ENCODE measurements at places on chromosomes 13 and 19.

DNA sequence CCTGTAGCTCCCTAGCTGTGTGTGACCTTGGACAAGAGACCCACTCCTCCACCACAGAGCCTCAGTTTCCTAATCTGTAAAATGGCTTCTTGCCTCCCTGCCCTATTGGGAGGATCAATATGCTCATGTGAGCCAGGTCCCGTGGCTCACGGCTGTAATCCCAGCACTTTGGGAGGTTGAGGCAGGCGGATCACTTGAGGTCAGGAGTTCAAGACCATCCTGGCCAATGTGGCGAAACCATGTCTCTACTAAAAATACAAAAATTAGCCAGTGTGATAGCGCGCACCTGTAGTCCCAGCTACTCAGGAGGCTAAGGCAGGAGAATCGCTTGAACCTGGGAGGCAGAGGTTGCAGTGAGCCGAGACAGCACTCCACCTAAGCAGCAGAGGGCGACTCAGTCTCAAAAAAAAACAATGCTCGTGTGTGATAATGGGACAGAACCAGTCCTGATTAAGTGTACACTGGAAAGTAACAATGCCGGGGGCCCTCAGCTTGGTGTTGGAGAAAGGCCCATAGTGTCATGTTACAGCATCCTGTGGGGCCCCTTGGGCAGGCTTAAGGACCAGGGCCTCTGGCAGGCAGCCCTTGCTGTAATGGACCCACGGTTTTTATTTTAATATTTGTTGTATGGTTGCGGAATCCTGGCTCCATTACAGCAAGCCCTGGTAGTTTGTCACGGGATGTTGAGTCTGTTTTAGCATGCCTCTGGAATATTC lies 6.8 kb downstream of the RPS11 start:
- DNase-seq, result no peak

DNA sequence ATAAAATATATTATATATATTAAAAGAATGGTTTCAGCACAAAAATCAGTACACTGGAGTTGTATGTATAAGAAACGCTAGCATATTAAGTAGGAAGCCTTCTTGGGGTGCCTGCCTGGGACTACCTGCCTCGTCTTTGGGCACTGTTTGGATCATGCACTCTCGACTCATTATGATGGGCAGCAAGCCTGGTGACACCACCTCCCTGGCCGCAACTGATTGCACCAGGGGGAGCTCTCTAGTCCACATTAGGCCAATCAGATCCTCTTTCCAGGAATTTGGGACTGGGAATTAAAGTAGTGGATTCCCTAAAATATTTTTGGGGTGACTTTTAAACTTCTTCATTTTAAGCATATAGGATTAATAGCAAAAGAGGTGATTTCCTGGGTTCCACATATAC lies 56.0 kb upstream of the RGCC start:
- DNase-seq, result no peak

- DNase-seq, result no peak
Observed at GRCh38 chr13:28246891-28247290, 108.5 kb downstream of the PAN3 start.

GRCh38 chr13:29878101-29878500 lies 27.7 kb upstream of the UBL3 start:
- no peak for DNase-seq

- no peak for DNase-seq
Observed at GRCh38 chr13:61144301-61144700, 271.3 kb downstream of the PCDH20 start.

DNA sequence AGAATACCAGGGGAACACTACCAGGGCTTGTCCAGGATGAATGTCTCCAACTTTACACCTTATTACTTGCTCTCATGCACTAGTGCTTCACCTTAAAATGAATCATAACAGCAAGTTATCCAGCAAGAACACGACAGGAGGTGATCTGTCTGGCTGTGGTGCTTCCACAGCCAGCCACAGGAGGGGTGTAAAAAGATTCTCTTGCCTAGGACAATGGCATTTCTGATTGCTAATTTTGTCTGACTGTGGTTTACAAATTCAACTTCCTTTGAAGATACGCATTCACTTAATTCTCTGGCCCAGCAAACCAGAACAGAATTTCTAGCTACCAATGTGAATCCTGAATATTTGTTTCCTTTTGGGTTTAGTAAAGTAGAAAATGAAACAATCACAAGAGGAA lies 23.1 kb upstream of the COG3 start:
- no peak for DNase-seq

- peak; percentile 97 for DNase-seq
Observed at GRCh38 chr19:45423589-45424190, at the start of gene ERCC1. Gene ERCC1, minus strand, starts transcription at chr19:45423917. Its CDS starts 543 bp downstream, at chr19:45423374.

DNA sequence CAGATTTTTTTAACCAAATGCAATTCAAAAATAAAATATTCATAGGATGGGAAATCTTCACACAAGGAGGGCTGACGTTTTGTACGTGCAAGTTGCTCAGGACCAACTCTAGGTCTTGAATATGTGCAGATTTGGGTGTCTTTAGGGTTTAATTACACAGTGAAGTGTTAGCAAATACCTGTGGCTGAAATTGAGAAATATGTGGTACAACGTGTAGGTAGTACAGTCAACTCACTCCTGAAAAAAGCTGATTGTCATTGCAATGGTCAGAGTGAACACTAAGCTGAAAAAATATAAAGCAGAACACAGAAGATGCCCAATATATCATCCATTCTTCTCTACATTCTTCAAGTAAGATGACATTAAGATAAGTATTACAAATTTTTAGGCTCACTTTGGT lies 314.3 kb downstream of the SLITRK1 start:
- DNase-seq, result no peak

DNA sequence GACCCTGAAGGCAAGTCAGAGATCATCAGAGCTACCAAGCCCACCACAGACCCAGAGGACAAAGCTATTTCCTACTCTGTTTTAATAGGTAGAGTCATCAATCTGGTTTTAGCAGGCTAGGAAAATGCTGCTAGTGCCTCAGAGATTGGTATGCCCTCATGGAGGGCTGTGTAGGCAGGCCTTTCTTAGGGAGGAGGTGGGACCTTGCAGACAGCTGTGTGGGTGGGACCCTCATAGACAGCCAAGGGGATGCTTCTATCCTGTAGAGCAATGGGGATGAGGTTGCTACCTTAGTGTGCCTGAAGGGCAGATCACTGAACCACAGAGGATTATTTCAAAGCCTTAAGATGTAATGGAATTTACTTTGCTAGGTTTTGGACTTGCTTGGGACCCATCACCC lies 534.9 kb upstream of the KLF12 start:
- no peak for DNase-seq

DNA sequence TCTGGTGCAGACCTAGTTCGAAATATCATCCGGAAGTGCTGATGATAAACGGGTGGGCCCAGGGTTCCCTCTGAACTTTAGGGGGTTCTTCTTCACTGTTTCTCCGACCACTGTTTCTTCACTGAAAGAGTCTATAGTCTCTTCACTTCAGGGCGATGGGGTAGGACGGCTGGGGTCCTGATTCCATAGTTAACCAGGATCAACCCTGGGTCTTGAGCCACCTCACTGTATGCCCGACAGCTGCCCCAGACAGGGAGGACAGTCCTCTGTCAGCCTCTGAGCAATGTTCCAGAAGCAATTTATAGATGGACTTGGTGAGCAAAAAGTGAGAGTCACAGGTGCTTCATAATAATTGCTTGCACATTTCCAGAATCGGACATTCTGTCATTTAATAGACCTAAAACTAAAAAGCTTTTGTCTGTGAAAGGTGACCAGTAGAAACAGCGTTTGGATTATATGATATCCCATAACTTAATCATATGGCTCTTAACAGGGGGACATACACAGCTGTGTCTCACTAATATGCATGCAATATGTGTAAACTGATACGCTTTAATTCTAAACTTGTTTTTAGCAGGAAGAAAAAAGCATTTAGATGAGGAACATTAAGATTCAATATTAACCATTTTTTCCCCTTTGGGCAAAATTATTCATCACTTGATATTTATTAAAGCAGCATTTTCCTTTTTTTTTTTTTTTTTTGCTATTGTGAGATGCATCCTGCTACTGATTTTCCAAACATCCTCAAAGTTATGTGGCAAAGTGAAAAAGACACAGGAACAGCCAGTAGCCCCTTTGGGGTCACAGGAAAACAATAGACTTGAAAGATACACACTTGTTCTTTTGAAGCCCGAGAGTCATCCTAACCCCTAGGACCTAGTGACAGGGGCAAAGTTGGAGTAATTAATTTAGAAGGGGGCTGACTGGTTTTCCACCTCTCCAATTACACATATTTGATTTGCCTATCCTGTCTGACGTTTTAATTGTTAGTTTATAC lies 277.0 kb downstream of the ZNF536 start:
- no peak for DNase-seq

DNA sequence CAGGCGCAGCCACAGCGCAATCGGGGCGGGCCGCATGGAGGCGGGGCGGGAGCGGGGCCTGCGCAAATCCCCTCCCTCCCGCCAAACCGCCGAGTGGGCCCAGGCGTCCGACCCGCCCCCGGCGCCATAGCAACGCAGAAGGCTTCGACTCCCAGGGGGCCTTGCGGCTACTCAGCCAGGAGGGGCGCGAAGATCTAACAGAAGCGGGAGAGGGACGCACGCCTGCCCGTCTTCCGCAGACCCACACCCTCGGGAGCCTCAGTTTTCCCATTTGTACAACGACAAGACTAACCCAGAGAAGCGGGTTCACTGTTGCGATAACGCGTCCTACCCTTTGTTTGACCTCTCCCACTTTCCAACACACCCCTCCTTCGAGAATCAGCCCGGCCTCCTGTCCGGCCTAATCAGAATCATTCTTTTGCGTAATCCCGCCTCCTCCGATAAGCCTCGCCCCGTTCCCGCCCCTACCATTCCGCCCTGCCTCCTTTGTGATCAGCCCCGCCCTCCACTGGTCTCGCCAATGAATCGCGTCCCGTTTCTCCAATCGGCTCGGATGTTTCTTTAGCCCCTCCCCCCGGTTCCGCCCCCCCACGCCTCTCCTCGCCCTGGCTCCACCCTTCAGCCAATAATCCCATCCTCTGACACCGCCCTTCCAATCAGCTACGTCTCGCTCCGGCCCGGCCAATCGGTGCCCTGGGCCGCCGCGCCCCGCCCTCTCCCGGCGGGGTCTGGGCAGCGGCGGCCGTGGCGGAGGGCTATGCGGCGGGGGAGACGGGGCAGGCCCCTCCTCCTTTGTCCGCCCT lies at the start of gene PCSK4:
Gene PCSK4, minus strand, starts transcription at position 40 of the 803 bp plus-strand sequence. Its CDS starts 4 bp downstream, at position 36.
- peak; percentile 88 for DNase-seq

DNA sequence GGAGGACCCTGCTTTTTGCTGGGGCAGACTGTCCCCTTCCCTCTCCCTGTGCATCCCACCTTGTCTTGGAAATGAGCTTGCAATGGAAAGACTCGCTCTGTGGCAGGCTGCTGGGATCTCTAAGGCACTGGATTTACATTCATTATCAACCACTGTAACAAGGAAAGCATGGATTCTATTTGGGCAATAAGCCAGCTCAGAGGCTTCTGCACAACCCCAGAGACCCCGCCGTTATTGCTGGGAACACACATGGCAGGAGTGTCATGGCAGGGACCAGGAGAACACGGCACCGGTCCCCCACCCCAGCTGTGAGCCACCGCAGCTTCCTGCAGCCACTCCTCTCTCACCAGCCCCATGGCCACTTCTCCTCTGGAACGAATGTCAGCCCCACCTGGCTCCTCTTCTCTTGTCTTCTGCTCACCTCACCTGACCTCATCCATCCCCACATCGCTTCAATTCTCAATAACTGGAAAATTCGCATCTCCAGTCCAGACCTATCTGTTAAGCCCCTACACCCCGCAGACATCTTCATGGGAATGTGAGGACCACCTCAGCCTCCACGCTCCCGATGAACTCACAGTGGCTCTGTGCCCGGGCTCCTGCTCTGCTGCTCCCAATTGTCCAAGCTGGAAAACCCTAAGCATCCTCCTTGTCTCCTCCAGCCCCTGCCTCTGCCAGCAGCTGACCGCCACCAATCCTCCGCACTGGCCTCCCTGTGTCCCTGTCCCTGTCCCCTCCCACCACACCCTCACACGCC lies 181.5 kb downstream of the USP12 start:
- DNase-seq, result no peak

- no peak for DNase-seq
Observed at GRCh38 chr19:13839938-13840304, 37.0 kb upstream of the NANOS3 start.

DNA sequence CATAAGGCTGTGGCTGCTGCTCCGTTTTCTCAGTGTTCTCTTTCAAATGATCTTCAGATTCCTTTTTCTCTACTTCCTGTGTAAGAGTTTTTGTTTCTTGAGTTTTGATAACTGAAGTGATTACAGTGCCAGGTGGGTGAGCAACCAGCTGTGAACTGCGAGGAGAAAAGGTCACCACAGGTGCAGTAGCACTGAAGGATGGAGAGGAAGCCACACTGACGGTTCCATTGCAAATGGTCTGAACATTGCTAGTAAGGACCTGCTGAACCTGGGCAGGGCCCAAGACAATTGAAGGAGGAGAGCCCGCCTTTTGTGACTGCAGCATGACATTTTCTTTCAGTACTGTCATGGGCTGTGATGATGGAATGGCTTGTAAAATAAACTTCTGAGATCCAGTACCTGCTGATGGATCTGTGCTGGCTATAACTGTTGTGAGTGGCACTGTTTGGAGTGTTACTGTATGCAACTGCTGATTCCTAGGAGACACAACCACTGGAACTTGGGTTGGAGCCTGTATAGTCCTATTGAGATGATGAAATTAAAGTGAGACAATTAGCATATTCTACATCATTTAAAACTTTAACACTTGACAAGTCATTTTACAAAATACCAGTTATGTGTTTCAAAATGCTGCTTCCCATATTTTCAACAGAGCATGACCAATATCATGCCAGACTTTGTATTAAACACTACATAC lies 85.5 kb downstream of the ELF1 start:
- no peak for DNase-seq

GRCh38 chr19:12880551-12881171 lies 588 bp downstream of the DNASE2 start:
- DNase-seq, result no peak

GRCh38 chr13:112779856-112780604 lies 90.2 kb downstream of the ATP11A start:
- DNase-seq, result no peak

- DNase-seq, result no peak
Observed at GRCh38 chr13:37412241-37412921, 186.2 kb downstream of the POSTN start.

GRCh38 chr13:112964971-112965492 lies 4.0 kb upstream of the MCF2L start:
- no peak for DNase-seq

DNA sequence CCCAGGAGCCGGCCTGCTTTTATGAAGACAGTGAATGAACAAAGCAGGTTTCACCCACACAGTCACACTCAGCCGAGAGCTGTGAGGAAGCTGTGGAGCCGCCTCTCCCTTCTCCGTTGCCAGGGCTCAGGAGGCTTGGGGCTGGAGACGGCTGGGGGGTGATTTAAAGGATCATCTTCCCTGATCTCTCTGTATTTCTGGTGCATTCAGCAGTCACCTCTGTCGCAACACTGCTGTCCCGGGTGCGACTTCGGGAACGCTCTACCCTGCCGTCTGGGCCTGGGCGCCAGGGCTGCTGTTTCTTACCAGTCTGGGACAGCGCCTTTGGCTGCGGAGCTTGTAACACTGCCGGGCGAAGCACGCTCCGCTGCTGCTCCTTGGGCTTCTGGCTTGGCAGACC lies 18.1 kb downstream of the CAPS start:
- DNase-seq, result peak; percentile 60

DNA sequence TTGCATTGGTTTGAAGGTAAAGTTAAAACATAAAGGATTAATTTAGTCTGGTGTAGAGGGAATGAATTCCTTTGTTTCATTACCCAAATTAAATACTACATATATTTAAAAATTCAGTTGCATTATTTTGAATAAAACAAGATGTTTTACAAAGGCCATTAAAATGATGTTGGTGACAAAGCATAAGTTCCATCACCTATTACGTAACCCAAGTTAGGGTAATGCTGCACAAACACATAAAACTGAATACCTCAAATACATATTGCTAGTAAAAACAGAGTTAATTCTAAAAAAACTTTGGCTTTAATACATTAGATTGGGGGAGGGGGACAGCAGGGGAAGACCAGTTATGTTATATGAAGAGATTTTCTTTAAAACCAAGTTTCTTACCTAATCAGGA lies 80.3 kb downstream of the SERP2 start:
- DNase-seq, result no peak

Data from D721Med (cell line).